ENCODE measurements at places on chromosomes 6 and 20.

DNA sequence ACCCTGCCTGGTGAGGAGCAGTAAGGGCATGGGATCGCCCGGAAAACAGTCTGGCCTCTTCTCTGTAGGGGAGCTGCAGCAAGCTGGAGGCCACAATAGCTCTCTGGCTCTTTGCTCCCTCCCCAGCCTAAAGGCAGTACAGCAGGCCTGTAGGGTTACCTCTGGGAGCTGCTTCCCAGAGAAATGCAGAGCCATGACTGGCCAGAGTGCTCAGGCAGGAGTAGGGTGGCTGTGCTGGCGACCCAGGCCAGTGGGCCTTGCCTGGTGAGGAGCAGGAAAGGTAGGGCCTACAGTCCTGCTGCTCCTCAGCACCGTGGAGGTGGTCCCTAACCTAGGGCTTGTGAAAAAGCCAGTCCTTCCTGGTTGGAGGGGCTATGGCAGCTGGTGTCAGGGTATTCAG is 129.9 kb upstream of the CHD6 start:
- no peak for DNase-seq

GRCh38 chr20:15811951-15812350 is 761.3 kb downstream of the KIF16B start:
- no peak for DNase-seq

GRCh38 chr20:62059920-62060630 is 5.6 kb downstream of the TAF4 start:
- DNase-seq = no peak

- no peak for DNase-seq
These were observed 44.6 kb upstream of the CD93 start for GRCh38 chr20:23130622-23131140.

DNA sequence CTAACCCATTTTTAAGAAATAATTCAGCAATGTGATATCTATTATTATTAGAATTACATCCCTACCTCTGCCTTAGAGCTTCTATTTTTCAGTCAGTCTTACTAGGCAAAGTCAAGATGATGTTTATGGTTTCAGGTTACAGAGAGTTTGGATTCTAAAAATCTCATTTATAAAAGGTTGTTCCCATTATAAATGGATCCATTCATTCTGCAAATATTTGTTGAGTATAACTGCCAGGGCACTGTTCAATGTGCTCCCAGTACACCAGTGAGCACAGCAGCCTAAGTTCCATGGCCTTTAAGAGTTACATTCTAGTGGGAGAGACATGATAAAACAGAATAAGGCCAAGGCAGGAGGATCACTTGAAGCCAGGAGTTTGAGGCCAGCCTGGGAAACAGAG is 75.9 kb upstream of the EYA4 start:
- DNase-seq = no peak

- DNase-seq = no peak
These were observed 535.1 kb downstream of the UTRN start for GRCh38 chr6:144820270-144820669.

DNA sequence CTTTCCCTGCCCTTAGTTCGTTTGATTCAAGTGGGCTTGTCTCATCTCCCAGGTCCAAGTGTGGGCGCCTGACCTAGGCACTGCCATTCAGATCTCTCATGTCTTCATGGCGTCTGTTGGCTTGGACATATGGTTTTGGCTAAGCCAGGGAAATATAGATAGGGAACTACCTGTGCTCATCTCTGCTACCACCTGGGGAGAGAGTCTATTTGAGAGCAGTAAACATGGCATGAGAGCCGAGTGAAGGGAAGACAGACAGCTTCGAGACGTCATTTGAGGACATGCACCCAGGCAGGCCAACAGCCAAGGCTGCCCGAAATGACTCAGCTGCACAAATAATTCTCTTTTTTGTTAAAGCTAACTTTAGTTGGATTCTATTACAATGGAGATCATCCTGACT is 370.7 kb upstream of the AGPAT4 start:
- no peak for DNase-seq

- no peak for DNase-seq
These were observed 137.8 kb upstream of the SPACA1 start for GRCh38 chr6:87909849-87910248.
